ENCODE measurements at places on chromosomes 12 and 14. TPM values are rescaled to one million over a fixed set of nuclear protein-coding genes. Genes with fewer than 3 reads are reported as not detected.
A peak's percentile ranks its signal among the peaks of the same experiment; 100 is the strongest.

Gene SLC25A47
- total RNA-seq = not detected

DNA sequence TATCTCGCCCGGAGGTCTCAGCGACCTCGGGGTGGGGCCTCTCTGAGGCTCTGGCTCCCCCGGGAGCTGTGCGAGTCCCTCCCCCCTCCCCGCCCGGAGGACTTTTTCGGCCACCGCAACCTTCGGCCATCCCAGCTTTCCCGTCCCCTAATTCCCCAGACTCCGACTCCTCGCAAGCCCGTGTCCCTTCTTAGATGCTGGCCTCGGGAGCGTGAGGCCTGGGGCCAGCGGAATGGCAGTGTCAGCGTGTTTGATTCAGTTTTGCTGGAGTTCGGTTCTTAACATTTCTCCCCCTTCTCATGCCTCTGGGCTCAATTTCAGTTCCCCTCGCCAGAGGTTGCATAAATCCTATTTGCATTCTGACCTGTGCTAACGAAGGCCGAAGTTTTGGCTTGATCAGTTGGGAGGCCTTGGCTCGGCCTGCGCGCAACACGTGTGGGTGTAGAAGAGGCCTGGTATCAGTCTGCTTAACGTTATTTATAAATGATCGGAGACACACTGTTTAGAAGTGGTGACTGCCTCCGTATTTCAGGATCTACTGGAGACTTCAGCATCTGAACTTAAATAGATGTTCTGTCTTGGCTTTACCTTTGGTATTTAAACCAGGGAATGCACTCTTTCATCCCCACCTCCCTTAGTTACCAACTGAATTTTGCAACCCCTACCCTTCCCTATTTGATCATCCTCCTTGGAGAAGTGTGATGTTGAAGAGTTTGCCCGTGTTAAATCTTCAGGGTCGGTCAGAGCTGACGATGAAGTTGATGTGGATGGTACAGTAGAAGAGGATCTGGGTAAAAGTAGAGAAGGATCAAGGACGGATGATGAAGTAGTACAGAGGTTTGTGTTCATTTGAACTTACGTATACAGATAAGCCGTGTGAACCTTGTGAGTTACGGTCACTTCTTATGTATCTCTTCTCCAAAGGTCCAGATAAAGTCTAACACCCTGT is 851 bp downstream of the HSP90B1 start:
- peak overlapping the region; percentile 90 for H3K27ac ChIP-seq
- no peaks in the 10 kb centered on the region for H3K27me3 ChIP-seq
- H3K36me3 ChIP-seq = no peaks in the 10 kb centered on the region
- peak; percentile 60 for DNase-seq
- H3K4me1 ChIP-seq = peaks cover 55% of the 10 kb centered on the region

Gene KRT78
- total RNA-seq = not detected

DNA sequence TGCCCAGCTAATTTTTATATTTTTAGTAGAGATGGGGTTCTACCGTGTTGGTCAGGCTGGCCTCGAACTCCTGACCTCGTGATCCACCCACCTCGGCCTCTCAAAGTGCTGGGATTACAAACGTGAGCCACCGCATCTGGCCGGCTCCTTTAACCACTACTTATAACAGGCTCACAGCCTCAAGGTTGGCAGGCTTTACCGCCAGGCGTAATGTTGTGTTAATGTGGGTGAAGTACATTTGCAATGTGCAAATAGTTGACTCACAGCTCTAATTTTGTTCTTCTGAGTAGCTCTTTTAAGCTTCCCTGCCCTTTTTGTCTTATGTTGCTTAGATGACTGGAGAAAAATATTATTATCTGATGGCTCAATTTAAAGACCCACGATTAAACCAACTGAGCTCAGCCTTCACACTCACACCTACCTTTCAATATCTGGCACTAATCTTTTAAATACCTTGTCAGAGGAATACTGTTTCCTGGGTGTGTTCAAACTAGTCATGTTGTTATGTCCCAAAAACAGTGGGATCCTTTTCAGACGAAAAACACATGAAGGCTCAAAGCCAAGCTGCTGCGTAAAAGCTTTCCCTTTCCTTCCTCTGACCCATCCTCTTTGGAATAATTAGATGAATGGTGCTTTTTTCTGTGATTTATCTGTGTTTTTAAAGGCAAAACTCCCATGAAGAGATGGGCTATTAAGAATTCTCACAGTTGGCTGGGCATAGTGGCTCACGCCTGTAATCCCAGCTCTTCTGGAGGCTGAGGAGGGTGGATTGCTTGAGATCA is 57.2 kb upstream of the USP44 start:
- H3K4me1 ChIP-seq = peaks cover 67% of the 10 kb centered on the region
- H3K4me3 ChIP-seq = no peak overlapping the region
- peak overlapping the region; percentile 91 for H3K27ac ChIP-seq
- peak; percentile 91 for DNase-seq

- no peak overlapping the region for H3K4me3 ChIP-seq
- H3K27me3 ChIP-seq = no peaks in the 10 kb centered on the region
- H3K36me3 ChIP-seq = no peaks in the 10 kb centered on the region
- DNase-seq = no peak
Measured at GRCh38 chr14:23020143-23021128, 10.5 kb upstream of the C14orf93 start.

Gene TAS2R7
- total RNA-seq = not detected

GRCh38 chr12:17110316-17110715 is 504.4 kb upstream of the LMO3 start:
- H3K4me1 ChIP-seq = no peaks in the 10 kb centered on the region
- DNase-seq = no peak
- no peak overlapping the region for H3K27ac ChIP-seq
- no peak overlapping the region for H3K4me3 ChIP-seq
- H3K36me3 ChIP-seq = no peaks in the 10 kb centered on the region

DNA sequence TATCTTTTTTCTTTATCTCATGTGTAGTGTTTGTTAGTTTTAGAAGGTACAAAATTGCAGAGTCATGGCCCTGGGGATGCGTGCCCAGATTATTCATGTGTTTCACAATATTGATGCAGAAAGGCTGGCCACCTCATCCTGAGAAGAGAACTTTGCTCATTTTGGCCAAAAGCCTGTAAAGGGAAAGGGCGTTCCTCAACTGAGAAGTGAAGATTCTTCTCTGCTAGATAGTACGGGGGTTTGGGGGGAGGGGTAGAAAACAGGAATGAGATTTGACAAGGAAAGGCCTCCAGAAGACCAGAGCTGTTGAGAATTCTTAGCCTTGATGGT is 1.7 kb downstream of the MGST1 start:
- no peaks in the 10 kb centered on the region for H3K27me3 ChIP-seq
- H3K4me3 ChIP-seq = no peak overlapping the region
- DNase-seq = peak; percentile 76
- no peaks in the 10 kb centered on the region for H3K36me3 ChIP-seq
- H3K27ac ChIP-seq = peak overlapping the region; percentile 84
- H3K4me1 ChIP-seq = peaks cover 35% of the 10 kb centered on the region

DNA sequence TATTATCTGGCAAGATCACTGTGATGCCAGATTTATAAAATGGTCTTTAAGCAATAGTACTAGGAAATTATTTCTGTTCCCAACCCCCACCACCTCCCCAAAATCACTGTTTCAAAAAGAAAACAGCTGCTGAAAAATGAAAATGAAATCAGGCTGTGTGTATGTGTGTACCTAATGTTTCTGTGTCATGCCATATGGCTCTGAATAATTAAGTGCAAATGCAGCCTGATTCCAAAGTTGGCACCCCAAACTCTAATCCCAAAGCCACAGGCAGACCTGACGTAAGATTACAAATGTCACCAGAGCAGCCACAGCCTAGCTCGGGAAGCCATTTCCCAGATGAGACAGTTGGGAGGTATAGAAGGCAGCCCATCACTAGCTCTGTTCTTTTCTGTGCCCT is 175.5 kb downstream of the MED13L start:
- H3K27ac ChIP-seq = no peak overlapping the region
- peaks cover 13% of the 10 kb centered on the region for H3K4me1 ChIP-seq
- H3K27me3 ChIP-seq = no peaks in the 10 kb centered on the region
- H3K4me3 ChIP-seq = no peak overlapping the region

DNA sequence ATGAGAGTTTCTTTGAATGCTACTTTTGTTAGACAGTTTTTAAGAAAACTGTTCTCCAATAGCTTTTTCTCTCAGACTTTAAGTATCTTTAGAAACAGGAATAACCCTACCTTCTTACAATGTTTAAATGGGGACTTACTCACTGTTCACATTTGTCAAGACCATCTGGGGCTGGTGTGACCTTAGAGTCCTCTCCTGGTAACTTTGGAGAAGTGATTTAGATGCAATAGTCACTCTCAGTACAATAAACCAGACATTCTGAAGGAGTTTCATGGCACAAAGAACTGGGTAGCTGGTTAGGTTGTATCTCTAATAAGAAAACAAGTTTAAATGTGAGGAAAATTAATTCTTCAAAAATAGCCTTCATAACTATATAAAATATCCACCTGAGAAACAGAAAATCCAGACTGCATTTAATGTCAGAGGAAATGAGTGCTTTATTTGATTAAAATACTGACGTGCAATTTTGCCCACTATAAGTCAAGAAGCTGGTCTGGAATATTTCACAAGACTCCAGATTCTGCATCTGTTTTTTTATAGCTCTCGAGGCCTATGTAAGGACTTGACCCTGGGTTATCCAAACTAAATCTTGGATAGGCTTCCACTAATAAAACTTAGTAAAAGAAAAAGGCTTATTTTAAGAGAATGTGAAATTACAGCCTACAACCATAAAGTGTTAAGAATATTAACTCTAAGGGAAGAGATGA is 108.7 kb downstream of the PTGER2 start:
- DNase-seq = no peak
- no peak overlapping the region for H3K27ac ChIP-seq
- no peaks in the 10 kb centered on the region for H3K4me1 ChIP-seq
- H3K36me3 ChIP-seq = no peaks in the 10 kb centered on the region
- no peak overlapping the region for H3K4me3 ChIP-seq
- no peaks in the 10 kb centered on the region for H3K27me3 ChIP-seq

DNA sequence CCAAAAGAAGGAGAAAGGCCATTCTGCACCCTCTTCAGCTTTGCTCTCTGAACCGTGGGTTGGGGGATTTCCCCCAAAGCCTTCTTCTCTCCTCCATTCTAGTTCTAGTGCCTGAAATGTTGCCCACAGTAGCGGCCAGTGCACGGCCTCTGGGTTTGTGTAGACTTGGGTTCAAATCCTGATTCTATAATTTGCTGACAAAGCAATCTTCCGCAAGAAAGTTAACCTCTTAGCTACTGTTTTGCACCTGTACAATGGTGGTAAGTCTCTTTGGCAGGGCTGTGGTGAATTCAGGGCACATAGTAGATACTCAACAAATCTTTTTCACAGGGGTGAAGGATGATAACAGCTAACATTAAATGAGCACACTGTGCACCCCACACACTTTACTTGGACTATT is 5.8 kb upstream of the CACNA1C start:
- DNase-seq = no peak
- no peaks in the 10 kb centered on the region for H3K36me3 ChIP-seq

Gene OR10AD1
- total RNA-seq = not detected

- peak overlapping the region; percentile 22 for H3K4me3 ChIP-seq
- DNase-seq = no peak
- H3K27ac ChIP-seq = no peak overlapping the region
- H3K36me3 ChIP-seq = no peaks in the 10 kb centered on the region
- no peaks in the 10 kb centered on the region for H3K27me3 ChIP-seq
- H3K4me1 ChIP-seq = peaks cover 44% of the 10 kb centered on the region
Measured at GRCh38 chr14:34983786-34984185, 994 bp downstream of the SRP54 start.

Gene MTA1
- total RNA-seq = 92.6 TPM

GRCh38 chr12:96399120-96399918 is 920 bp downstream of the CDK17 start:
- peaks cover 22% of the 10 kb centered on the region for H3K4me1 ChIP-seq
- peak overlapping the region; percentile 98 for H3K27ac ChIP-seq
- DNase-seq = peak; percentile 60
- H3K27me3 ChIP-seq = no peaks in the 10 kb centered on the region

GRCh38 chr12:18224745-18225144 is 36.6 kb upstream of the PIK3C2G start:
- no peak overlapping the region for H3K27ac ChIP-seq
- DNase-seq = no peak
- H3K36me3 ChIP-seq = no peaks in the 10 kb centered on the region
- H3K4me3 ChIP-seq = no peak overlapping the region
- H3K27me3 ChIP-seq = no peaks in the 10 kb centered on the region
- no peaks in the 10 kb centered on the region for H3K4me1 ChIP-seq

GRCh38 chr14:62886461-62886860 is 158.8 kb downstream of the KCNH5 start:
- H3K36me3 ChIP-seq = no peaks in the 10 kb centered on the region
- no peak overlapping the region for H3K27ac ChIP-seq
- DNase-seq = no peak
- no peak overlapping the region for H3K4me3 ChIP-seq
- no peaks in the 10 kb centered on the region for H3K4me1 ChIP-seq
- no peaks in the 10 kb centered on the region for H3K27me3 ChIP-seq

GRCh38 chr14:36097356-36097755 is 79.2 kb downstream of the PTCSC3 start:
- H3K4me3 ChIP-seq = no peak overlapping the region
- H3K4me1 ChIP-seq = no peaks in the 10 kb centered on the region
- H3K27ac ChIP-seq = no peak overlapping the region
- H3K27me3 ChIP-seq = no peaks in the 10 kb centered on the region

DNA sequence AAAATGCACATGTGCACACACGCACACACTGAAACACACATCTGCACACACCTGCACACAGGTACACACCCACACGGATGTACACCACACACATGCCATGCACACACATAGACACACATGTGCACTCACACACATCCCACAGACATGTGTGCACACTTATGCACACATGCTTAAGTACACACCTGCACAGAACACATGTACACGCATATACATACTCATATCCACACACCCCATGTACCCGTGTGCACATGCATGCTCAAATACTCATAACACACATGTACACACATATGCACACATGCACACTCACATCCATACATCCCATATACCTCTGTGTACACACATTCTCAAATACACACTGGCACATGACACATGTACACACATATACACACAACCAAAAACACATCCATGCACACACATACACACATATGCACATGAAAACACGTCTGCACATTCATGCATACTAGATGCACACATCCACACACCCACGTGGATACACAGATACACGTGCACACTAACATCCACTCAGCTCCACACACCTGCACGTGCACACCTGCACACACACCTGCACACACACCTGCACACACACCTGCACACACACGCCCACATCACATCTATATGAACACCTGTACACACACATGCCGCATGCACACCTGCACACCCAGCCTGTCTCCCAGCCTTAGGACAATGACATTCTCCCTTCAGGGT is 336.7 kb downstream of the ADGRD1 start:
- H3K27me3 ChIP-seq = no peaks in the 10 kb centered on the region
- DNase-seq = no peak
- H3K27ac ChIP-seq = no peak overlapping the region
- no peaks in the 10 kb centered on the region for H3K36me3 ChIP-seq

Gene ZFHX2
- total RNA-seq = 0.33 TPM

DNA sequence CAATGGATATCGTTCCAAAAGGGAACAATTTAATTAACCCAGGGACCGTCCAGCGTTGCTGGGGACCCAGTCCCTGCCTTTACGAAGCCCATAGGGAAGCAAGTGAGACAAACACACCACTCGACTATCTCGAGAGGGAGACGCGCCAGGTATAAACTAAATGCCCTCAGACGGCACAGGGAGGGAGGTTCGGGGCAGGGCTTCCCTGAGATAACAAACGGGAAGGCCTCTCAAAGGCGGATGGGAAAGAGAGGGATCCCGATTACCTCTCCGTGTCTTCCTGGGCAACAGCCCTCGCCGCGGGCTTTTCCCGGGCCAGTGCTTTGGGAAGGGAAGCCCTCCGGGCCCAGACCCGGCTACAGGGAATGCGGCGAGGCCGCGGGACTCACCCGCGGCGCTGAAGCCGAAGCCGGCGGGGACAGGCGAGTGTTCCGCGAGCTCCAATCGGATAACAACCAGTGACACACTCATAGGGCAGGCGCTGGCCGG is 390 bp downstream of the BRAP start:
- peak overlapping the region; percentile 99 for H3K4me3 ChIP-seq
- H3K4me1 ChIP-seq = peaks cover 28% of the 10 kb centered on the region

All from body of pancreas (tissue), 4 donors.